ENCODE measurements at places on chromosomes 12 and 14.

DNA sequence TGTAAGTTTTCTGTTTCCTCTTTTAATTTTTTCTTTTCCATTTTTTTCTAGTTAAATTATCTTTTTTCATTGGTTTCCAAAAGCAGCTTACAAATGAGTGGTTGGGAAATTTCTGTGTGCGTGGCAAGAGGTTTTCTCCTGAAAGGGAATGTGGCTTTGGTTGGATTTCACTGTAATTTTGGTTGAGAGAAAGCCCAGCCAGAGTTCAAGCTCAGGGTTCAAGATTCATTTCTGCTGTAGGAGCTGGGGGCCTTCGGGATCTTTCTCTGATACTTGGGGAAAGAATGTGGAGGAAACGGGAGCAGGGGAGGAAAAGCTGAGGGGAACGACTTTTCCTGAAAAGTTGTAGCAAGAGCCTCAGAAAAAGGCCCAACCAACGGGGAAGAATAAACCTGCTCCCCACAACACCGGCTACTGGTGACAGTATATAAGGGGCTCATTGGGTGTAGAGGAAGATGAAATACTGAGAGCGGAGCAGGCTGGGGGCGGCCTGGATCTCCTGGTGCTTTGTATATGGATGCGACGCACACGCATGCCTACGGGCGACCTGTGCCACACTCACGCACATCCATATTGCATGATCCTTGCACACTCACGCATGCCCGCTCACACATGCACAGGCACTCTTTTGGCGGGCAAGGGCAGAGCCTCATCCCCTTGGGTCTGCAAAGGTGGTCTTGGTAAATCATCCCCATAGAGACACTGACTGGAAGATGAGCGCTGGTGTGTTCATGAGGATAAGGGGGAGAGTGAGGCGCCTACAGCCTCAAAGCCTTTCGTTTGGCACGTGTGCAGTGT lies 1.9 kb downstream of the HOXC10 start:
- no peak for DNase-seq

- DNase-seq: no peak
Measured at GRCh38 chr14:20827326-20827725, 24.7 kb upstream of the RNASE1 start.

- DNase-seq: no peak
Measured at GRCh38 chr12:107368586-107368985, 275.2 kb upstream of the CRY1 start.

DNA sequence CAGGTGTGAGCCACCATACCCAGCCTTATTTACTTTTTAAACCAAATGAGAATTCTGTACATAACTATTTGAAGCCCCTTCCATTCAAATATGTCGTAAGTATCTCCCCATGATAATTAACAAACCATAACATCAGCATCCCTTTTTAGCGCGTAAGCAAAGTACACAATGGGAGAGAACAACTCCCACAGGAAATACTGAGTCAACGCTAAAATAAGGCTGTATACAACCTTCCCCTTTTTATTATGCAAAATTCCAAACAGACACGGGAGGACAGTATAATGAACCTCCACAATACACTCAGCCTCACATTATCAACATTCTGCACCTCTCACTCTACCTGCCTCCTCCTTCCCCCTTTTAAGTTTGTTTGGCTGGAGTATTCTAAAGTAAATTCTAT lies 73.5 kb downstream of the CCDC88C start:
- peak; percentile 57 for DNase-seq

GRCh38 chr12:115199831-115200230 lies 515.9 kb upstream of the TBX3 start:
- no peak for DNase-seq

- no peak for DNase-seq
Measured at GRCh38 chr14:69532561-69533340, 41.9 kb downstream of the CCDC177 start.

DNA sequence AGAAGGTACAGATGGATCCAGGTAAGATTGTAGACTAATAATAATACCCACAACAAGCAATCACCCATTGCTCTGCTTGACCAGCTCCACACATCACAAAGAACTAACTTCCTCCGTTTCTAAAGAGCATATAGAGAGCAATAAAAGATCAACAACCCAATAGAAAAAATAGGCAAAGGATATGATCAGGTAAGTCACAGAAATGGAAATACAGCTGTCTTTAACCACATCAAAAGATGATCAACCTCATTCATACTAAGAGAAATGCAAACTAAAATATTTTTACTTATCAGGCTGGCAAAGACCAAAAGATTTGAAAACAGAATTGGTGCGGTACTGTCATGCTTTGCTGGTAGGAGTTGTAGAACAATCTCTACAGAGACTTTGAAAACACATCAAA lies 8.9 kb downstream of the C2CD5 start:
- no peak for DNase-seq

DNA sequence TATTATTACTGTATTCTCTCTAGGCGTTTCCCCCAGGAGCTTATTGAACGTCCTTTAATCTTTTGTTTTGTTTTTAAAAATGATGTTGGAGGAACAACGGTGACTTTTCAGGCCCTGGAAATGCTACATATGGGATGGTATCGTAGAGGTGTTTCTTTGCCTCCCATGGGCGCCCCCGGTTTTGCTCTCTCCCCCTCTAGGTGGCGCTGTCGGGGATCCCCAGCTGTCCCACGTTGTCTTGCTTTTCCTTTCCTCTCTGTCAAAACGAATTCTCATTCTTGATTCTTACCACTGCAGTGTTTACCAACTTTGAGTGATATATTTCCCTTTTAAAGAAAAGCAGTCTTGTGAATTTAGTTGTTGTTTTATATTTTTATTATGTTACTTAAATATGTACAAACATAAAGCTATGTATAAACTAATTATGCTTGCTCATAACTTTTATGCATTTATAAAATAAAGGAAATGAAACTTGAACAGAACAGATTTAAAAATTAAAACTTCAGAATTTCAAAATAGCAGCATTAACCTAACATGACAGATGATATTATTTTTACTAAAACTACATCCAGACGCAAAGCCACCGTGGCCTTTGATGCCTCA lies 171.9 kb downstream of the RGS6 start:
- DNase-seq: no peak

- DNase-seq: peak; percentile 34
Measured at GRCh38 chr12:110165540-110166159, 41.5 kb downstream of the IFT81 start.

- DNase-seq: no peak
Measured at GRCh38 chr12:89372584-89373370, 20.5 kb upstream of the DUSP6 start.

DNA sequence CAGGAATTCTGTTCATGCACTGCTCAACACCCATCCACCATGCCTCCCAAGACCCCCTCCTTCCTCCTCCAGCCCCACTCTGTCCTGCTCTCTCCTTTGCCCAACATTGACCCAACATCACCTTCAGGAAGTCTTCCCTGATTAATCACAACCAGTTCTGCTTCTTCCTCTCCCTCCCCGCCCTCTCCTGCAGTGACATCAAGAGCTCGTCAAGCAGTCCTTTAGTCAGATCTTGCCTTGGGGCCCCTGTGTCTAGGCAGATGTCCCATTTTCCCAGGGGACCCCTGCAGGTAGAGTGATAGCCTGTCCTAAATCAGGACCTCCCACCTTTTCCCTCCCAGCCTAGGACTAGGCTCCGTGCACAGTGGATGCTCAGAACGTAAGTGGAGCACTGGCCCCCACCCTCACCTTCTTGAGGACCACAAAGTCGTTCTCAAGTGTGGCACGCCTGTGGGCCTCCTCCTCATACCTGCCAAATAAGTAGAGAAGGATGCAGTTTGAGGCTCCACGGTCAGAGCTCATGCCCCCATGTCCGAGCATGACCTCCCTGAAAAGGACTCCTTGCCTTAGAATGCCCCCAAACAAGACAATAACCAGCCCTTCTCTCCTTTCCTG lies 2.3 kb downstream of the KRT78 start:
- DNase-seq: no peak

GRCh38 chr12:20486233-20486632 lies 117.9 kb downstream of the PDE3A start:
- DNase-seq: no peak

Measured in NCI-H526 treated with DMSO at 0.1 percent for 48 hours (cell line).